ENCODE measurements at places on chromosomes 6 and 20. TPM values are rescaled to one million over a fixed set of nuclear protein-coding genes. Genes with fewer than 3 reads are reported as not detected.

DNA sequence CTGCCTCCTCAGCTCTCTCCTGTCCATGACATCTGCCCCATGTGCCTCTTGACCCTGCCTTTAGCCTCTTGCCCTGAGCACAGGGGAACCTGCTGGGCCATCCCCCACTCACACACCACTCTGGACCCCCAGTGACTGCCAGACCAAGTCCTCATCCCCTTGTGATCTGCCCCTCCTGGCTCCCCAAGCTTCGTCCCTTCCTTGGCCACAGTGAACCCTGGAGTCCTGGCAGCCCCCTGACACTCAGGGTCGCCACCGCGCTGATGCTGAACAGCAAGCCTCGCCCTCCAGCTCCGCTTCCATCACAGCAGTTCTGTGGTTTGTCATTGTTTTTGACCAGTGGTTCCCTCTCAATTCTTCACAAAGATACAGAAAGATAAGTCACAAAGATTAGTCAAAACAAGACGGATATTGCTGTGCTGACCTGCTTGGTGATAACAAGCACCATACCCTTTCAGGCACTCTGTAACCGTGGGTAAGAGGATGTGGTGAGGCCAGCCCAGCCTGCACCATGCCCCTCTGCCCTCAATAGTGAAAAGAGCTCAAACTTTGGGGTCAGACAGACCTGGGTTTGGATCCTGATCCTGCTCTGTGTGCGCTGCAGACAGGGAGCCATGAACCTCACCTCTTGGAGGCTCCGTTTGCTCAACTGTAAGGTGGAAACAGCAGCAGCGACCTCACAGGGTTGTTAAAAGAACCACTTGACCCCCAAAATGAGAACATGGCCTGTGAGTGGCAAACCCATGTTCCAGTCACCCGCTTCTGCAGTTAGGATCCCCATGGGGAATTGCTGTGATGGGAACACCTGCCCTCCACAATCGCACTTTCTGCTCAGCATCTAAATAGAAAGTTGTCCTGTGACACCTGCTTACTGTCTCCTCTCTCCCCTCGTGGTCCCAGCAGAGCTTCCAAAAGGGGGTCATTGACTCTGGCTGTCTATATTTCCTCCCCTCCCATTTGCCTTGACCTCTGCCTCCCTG lies 114.5 kb downstream of the TOX2 start:
- no peak for DNase-seq

DNA sequence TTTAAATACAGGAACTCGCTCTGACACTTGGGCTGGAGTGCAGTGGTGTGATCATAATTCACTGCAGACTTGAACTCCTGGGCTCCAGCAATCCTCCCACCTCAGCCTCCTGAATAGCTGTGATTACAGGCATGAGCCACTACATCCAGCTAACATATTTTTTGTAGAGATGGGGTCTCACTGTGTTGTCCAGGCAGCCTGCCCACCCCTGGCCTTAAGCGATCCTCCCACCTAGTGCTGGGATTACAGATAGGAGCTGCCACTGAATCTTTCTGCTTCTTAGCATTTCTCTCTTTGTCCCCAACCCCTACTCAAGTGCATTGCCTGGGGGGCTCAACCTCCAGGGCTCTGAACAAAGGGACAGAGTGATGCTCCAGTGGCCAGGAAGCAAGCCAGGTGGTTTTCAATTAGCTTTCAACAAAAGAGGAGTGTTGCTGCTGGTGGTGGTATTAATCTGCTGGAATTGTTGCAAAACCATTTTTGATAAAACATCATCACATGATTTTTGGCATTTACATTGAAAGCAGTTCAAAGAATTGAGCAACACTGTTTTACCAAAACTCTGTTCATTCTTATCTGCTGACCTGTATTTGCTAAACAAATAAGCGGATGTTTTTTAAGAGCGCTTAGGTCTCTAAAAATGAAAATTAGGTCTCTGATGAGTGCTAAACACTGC lies 40.4 kb upstream of the BPIFA2 start:
- DNase-seq, result no peak

DNA sequence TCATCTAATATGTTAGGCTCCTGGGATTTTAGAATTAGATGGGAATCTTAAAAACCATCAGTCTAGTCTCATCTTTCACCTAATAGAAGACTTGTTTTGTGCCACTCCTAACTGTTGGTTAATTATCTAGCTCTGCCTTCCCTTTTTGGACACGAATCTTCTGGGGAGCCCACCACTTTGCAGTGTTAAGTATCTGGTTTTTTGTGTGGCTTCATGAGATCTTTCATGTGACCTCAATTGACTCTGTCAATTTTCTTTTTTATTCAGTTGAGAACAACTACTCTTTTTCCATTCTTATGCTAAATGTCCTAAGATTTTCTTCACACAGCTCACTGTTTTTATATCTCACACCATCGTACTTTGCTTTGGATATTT lies 16.9 kb downstream of the TBPL1 start:
- no peak for DNase-seq

- no peak for DNase-seq
These were observed 12.8 kb downstream of the STK4 start for GRCh38 chr20:44979090-44979621.

DNA sequence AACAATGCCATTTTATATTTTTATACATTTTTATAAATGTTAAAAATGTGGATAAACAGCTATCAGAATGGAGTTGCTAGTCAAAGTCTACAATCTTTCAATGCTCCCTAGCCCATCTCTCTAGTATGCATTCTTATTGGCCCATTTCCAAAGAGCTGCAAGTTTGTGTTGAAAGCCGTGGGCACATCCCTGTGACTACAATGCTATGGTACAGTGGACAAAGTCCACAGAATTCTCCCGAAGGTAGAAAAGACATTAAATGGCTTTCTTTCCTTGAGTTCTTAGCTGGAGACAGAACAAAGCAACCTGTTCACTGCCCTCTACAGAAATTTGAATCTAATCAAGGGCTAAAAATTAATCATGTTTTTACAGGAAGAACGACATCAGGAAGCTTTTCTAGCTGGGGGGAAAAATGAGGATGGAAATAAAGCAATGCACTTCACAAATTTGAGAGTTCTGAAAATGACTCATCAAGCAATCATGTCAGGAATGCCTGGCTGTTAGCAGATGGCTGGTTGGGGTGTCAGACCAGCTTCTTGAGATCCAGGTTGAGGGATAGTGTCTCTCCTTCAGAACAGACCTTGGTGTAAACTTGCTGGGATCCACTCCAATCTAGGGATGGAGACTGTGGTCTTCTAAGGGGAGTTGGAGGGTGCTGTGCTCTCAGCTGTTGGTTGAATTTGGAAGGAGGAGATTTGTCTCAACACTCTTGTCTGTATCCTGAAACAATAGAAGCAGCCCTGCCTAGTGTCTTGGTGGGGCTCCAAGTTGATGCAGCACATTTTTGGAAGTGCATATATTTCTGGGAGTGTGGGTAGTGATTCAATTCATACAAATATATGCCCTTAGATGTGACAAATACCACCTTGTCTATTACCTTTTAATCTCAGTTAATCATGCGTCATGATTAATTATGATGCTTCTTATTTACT lies 143.4 kb upstream of the PHACTR1 start:
- DNase-seq, result no peak

Gene PARD6B
- polyA plus RNA-seq, result 3.0 TPM

Gene TGM3
- 0.42 TPM for polyA plus RNA-seq

Gene BPIFA3
- not detected for polyA plus RNA-seq
